ENCODE measurements at places on chromosomes 12 and 14.

DNA sequence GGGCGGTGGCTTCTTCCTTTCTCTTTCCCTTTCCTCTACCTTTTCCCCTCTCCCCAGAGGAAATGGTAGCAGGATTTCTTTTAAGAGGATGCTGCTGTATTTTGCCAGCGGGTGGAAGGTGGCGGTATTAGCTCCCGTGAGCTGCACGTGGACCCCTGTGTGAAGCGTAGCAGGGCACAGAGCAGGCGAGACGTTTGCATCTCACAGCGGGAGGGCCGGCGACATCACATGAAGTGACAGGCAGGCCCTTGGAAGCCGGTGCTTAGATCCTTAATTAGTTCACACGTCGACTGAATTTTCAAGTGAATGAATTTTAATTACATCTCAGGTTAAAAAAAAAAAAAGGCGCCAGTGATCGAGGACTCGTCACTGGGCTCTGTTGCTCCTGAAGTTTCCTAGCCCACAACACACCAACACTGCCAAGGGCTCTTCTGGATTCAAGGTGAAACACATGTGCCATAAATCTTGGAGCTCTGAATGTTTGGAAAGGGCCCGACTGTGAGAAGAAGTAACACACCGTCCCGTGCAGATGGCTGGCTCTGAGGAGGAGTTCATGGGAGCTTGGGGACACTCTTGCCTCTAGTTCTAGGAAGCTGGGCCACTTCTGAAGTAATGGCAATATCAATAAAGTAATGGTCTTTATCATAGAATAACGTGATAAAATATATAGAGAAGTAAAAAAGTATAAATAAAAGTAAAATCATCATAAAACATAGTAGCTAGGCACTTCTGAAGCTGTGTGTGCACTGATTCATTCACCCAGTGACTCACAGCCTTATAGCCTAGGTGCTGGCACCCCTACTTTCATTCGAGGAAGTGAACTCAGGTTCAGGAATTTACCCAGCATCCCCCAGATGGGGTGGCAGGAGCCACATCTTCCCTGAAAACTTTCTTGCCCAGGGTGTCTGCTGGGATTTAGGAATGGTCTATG, 75.3 kb downstream of the AACS start:
- no peak for DNase-seq

GRCh38 chr12:110619534-110619953, 5.6 kb downstream of the TCTN1 start:
- DNase-seq = no peak

- DNase-seq = no peak
These were observed 303.7 kb upstream of the DIO3 start for GRCh38 chr14:101257551-101257950.

DNA sequence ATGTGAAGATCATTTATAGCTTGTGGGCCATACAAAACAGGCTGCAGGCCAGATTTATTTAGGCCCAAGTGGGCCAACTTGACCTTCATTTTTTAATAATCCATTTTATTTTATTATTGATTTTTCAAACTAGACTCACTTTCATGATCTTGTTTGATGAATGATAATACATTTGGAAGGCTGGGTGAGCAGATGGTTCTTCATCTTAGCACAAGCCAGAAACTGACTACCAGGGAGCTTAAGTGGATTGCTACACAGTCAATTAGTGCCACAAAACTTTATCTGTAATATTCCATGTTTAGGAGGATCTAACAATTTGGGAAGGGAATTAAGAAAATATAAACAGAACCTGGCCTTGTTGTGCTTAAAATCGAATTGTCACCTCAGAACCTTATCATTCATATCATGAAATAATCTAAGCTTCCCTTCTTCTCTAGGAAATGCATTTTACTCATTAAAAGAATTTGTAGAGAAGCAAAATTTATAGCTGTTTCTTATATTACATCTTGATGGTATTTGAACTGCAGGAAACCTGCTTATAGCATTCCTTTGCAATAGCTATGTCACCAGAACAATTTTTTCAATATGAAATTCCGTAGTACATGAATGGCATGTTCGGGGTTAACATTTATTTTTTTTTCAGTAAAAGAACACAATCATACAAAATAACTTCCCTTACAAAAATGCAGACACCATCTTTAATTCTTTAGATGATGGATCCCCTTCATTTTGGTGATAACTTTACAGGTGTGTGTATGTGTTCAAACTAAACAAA, 62.0 kb upstream of the CSRP2 start:
- DNase-seq = no peak

DNA sequence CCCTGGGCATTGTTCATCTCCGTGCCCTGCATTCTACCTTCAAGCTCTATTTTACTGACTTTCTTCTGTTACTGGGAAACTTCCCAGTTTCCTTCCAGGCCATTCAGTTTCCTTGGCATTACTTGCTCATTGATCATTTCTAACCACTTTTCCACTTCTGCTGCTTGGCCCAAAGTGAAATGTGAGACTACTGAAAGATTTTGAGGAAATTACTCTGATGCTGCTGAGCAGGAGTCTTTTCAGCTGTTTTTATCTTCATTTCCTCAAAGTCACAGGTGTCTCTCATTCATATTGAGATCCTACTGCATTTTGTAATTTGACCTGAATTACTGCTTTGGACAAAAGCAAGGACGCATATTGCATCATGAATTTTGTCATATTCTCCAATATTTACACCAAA, 26.4 kb upstream of the DBX2 start:
- no peak for DNase-seq

GRCh38 chr14:59310633-59311032, 122.2 kb downstream of the DAAM1 start:
- DNase-seq = no peak

- DNase-seq = no peak
These were observed 215.7 kb upstream of the IGF1 start for GRCh38 chr12:102696045-102696444.
